Suppressor macrophage (primary cell): ENCODE measurements at places on chromosomes 5 and 9.

GRCh38 chr9:11257992-11258391 is 645.2 kb upstream of the PTPRD start:
- DNase-seq: no peak

DNA sequence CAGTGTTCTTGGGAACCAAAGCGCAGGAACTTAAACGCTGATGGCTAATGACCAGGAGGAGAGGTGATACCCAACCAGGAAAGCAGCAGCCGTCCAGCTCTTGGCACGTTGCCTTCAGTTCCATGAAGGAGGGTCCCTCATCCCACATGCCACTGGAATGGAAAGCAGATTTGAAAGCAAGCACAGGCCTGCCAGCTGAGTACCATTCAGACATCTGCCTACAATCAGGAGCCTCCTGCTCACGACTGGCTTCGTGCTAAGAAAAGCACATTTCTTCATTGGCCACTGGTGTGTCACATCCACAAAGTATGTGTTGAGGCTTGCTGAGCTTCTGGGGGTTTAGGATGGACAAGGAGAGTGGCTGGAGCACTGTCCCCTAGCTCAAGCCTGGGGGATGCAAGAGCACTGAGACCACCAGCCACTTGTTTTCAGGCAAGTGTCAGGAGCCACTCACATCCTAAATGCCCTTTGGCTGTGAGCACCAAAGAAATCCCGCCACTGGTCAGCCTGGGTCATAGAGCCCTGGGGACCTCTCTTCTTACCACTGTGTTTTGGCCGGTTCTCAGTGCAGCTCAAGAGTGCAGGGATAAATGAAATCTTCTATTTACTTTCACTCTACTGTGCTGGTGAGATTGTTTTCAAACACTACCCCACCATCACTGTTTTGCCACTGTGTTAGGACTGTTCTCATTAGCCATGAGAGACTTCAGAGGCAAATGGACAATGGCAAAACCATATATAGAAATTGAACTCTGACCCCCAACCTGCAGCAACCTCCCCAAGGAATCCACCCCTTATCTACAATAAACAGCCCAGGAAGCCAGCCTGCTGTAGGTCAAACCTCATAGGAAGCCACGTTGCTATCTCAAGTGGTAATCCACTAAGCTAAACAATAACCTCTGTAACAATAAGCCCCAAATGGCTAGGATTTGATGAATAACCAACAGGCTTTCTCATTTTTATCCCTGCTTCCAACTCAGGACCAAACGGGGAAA is 58.3 kb downstream of the MTX3 start:
- DNase-seq: no peak

GRCh38 chr5:177477701-177478477 is 4.5 kb upstream of the DBN1 start:
- DNase-seq: no peak

DNA sequence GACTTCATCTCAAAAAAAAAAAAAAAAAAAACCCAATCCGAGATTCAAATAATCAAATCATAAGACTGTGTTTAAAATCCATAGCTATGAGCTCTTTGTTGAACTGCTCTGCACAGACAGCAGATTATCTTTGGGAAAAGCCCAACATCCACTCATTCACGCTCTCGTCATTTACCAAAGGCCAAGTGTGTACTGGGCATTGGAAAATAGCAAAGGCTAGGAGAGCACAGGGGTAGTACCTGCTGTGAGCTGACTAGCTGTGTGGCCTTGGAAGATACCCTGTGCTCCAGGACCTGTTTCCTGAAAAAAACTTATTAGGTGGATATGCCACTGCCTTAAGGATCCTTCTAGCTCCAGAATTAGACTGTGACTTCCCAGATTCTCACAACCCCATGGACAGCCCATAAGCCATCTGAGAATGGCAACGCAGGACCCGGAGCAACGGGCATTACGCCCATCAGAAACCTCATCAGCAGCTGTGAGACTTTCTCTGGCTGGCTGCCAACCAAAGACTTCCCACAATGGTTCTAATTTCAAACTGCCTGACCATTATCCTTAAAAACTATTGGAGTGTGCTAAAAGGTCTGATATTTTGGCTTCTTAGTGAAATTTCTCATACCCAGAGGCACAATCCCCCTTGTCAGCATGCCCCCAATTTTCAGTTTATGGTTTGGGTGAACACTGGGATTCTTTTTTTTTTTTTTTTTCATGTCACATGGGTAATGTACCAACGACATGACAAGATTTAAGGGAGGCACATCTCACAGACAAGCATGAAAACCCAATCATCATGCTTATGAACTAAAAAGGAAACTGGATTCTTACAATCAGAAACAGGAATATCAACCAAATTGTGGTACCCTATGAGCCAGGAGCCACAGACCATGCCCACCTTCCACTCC is 16.8 kb downstream of the SERINC5 start:
- DNase-seq: peak; percentile 74

DNA sequence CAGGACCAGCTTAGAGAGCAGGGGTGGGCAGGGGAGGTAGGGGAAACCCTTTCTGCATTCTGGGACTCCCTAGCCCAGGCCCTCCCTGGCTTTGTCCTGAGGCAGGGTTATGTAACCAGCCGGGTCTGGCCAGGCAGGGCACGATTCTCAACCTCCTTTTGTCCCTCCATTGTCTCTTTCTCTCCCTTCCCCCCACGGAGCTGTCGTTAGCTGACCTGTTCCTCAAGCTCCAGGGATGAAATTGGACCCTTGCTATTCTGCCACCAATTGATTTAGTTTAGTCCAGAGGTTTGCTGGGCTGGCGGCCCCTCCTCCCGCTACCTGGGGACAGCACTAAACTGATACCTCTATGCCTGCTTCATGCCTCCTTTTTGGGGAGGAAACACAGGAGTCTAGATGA is 9.4 kb upstream of the NDST1 start:
- DNase-seq: no peak

DNA sequence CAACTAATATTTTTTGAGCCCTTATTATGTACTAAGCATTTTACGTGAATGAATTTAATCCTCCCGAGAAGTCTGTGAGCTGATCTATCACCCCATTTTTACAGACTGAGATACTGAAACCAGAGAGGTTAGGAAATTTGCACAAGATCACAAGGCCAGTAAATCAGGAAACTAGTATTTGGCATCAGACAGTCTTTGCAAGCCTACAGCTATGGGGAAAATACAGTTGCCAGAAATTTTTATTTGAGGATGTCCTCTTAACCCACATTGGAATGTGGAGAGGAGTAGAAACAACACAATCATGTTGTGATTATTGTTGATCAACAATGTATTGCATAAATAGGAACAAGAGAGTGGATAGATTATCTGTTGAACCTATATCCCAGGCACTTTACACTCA is 2.3 kb upstream of the SLC46A2 start:
- DNase-seq: peak; percentile 78

DNA sequence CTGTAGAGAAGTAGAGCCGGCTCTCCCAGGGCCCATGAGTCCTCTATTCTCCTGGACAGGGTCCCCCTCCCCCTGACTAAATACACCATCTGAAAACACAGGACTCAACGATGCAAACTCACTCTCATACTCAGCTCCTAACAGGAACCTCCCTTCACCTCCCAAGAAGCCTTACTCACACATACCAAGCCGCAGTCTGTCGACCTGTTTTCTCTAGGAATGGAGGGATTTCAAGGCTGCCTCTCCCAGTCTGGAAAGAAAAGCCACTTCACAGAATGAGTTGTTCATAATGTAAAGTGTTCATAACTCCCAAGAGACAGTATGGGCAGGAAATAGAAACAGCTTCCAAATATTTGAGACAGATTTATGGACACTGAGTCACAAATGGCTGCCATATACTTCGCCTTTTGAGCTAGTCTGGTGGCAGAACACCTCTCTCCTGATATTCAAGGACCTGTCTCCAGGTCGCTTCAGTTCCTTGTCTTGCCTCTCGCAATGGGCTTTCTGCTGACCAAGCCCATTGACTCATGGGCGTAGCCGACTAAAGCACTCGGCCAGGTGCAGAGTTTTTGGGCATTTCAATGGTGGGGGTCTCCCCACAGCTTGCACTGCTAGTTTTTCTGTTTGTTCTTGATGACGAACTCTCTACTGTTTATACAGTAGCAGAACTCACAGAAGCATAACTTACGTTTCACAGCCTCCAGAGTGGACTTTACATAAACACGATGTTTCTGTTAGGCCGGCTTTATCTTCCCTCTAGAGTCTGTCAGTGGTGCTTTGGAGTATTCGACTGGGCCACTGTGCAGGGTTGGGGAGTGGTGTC is 25.0 kb upstream of the IL17B start:
- no peak for DNase-seq

GRCh38 chr9:121075251-121076036 is 689 bp downstream of the CNTRL start:
- no peak for DNase-seq

GRCh38 chr9:117719161-117719920 is 15.1 kb downstream of the TLR4 start:
- DNase-seq: peak; percentile 39

- no peak for DNase-seq
These were observed 59.2 kb downstream of the PPIC start for GRCh38 chr5:122977319-122977718.

DNA sequence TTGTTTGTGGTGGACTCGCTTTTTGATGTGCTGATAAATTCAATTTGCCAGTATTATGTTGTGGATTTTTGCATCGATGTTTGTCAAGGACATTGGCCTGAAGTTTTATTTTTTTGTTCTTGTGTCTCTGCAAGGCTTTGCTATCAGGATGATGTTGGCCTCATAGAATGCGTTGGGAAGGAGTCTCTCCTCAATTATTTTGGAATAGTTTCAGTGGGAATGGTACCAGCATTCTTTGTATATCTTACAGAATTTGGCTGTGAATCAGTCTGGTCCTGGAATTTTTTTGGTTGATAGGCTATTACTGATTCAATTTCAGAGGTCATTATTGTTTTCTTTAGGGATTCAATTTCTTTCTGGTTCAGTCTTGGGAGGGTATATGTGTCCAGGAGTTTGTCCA is 141.4 kb upstream of the RGS7BP start:
- DNase-seq: no peak

- no peak for DNase-seq
These were observed 673.9 kb upstream of the DMAC1 start for GRCh38 chr9:8473244-8474020.

- DNase-seq: no peak
These were observed 6.2 kb downstream of the GZMA start for GRCh38 chr5:55108661-55109060.
